ENCODE measurements at places on chromosomes 12 and 14.

DNA sequence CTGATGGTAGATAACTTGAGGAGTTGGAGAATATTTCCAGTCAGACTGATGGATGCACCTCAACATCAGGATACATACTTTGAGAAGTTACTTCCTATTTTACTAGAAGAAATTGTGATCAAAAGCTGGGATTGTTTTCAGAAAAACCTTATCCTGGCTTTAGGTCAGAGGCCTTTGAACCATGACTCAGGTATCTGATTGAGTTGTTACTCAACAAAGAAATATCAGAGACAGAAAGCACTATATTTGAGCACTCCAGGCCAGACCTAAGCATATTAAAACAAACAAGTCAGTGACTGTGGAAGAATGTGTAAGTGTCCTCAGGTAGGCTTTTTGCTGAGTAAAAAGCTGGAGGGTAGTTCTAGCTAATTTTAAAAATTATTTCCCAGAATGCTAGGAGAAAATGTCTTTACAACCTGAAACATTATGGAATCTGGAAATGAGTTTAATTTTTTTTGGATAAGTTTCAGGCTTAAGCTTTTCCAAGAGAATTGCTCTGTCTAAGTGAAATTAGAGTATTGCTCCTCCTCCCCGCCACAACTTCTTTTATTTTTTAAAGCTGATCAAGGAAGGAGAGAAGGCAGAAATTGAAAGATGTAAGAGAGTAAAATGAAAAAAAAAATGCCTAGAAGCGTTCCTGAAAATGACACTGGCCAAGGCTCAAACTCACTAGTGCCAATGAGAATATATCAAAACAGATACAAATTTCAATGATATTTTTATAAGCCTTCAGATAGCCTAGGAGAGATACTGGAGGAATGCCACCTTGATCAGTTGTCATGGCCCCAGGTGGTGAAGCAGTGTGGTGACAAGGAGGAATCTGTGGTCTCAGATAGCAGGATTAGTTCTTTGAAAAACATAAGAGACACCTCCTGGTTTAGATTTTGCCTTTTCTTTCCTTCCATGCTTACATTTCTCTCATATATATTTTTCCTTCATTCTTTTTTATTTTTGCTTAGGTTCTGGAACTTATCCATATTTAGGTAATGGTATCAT, 790.3 kb downstream of the TMTC2 start:
- no peak for DNase-seq

DNA sequence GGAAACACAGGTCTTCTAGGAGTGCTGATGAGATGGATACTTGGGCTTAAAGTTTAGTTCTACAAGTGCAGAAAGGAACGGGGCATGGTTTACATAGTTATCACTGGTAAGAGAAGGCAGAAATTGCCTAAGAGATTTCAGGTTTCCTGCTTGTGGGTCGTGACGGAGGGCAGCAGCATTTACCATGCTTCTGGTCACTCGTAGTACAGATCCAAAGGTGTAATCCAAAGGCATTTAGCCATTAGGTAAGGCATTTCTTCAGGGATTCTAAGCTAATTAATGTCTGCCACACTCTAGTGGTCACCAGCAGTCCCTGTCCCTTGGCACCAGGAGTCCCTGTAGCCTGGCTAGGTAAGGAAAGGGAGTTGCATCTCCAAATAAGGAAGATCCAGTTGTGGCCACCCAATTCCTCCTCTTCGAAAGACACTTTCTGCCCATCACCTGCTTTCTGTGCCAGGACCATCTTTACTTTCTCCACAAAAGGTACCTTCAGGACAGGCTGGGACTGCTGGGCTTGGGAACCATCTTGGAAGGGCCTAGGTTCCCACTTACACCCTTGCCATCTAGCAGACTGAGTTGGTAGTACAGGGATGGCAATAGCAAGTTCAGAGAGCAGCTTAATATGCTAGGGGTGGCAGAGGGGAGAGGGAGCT, 1.5 kb downstream of the GSTZ1 start:
- DNase-seq = no peak

GRCh38 chr12:121404734-121405133, 4.8 kb downstream of the RNF34 start:
- DNase-seq = no peak

GRCh38 chr12:22684140-22685118, 59.5 kb downstream of the ETNK1 start:
- DNase-seq = peak; percentile 24

GRCh38 chr14:91837076-91837475, 30.3 kb downstream of the TC2N start:
- no peak for DNase-seq

GRCh38 chr14:103518422-103519042, 4.1 kb downstream of the CKB start:
- DNase-seq = no peak

- peak; percentile 40 for DNase-seq
Observed at GRCh38 chr14:20652996-20653975, 11.8 kb upstream of the OR6S1 start.

GRCh38 chr14:20743556-20743955, 2.1 kb upstream of the EDDM3A start:
- DNase-seq = no peak

DNA sequence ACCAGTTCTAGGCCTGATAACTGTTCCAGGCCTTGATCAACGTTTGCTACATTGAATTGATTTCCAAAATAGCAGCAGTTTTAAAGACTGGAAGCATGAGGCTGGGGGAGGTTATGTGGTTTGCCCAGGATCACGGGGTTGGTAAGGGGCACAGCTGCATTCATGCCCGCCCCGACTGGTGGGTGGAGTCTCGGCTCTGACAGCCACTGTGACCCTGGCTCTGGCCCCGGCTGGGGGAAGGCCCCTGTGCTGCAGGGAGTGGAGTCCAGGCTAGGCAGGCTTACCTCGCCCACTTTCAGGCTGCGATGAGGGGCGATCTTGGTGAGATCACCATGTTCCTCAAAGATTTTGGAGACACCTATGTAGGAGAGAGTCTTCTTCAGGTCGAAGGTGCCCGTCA, 13.3 kb upstream of the SERPINA9 start:
- no peak for DNase-seq

DNA sequence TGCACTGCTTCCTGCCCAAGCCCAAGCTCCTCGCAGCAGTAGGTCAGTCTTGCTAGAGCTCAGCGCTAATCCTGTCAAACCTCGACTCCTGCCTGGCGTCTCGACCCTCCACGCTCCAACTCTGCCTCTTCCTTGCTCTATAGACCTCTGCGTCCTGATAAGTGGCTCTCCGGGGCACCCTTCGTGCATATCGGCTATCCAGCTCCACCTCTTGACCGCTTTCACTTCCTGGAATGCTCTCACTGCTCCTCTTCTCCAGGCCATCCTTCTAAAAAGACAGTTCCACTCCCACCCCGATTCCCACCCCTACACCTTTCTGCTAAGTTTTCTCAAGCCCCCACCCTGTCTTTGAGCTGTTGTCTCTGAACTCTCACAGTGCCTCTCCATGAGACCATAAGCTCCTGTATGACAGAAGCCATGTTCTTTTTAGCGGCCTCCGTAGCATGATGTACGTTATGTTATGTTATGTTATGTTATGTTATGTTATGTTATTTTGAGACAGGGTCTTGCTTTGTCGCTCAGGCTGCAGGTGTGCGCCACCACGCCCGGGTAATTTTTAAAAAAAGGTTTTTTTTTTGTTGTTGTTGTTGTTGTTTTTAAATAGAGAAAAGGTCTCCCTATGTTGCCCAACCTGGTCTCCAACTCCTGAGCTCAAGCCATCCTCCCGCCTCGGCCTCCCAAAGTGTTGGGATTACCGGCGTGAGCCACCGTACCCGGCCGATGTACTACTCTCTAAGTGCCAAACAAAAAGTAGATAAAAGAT, 601 bp downstream of the COX14 start:
- peak; percentile 23 for DNase-seq

- DNase-seq = no peak
Observed at GRCh38 chr12:104354167-104354867, 50.8 kb downstream of the EID3 start.

- DNase-seq = peak; percentile 26
Observed at GRCh38 chr14:23094666-23095195, at the start of gene ACIN1. Gene ACIN1 (minus strand): TSS chr14:23095136. CDS start chr14:23095112, 24 bp downstream.

- no peak for DNase-seq
Observed at GRCh38 chr12:468671-469389, 9.1 kb downstream of the B4GALNT3 start.

GRCh38 chr14:88189417-88190191, 133.5 kb downstream of the KCNK10 start:
- DNase-seq = peak; percentile 13

DNA sequence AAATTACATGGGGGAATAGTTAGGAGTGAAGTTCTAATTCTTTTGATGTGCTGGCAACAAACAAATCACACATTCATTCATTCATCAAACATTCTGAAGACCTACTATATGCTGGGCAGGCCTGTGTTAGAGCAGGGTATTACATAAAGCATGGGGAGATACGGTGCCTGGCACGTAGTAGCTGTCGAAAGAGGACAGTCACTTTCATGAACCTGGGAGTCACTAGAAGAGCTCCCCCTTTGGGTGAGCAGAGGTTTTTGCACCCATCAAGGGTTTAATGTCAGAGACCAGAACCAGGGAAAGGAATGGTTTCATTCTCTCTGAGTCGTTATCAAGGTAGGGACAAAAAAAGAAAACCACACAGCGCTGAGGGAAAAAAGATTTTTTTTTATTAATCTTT, 10.0 kb downstream of the LHX5 start:
- DNase-seq = peak; percentile 21

GRCh38 chr12:48903363-48903981, 21.8 kb downstream of the FKBP11 start:
- no peak for DNase-seq

DNA sequence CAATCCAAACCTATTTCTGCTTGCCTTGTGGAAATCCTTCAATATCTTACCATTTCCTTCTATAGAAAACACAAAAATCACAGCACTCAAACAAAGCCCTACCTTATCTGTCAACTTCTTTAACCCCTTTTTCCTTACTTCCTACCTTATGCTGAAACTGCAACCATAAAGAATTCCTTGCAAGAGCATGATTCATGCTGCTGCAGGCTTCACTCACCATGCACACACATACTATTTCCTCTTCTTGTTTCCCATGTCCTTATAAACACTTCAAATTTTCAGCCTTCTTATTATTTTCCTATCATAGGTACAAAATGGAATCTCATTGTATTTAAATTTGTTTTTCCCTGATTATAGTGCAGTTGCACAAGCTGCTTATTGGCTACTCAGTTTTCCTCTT, 23.3 kb downstream of the LMNTD1 start:
- DNase-seq = peak; percentile 8

GRCh38 chr14:104923640-104924420, 849 bp upstream of the PLD4 start:
- DNase-seq = no peak

Data from RCC 7860 (cell line).